ENCODE measurements at places on chromosomes 6 and 20.
A peak's percentile ranks its signal among the peaks of the same experiment; 100 is the strongest.

DNA sequence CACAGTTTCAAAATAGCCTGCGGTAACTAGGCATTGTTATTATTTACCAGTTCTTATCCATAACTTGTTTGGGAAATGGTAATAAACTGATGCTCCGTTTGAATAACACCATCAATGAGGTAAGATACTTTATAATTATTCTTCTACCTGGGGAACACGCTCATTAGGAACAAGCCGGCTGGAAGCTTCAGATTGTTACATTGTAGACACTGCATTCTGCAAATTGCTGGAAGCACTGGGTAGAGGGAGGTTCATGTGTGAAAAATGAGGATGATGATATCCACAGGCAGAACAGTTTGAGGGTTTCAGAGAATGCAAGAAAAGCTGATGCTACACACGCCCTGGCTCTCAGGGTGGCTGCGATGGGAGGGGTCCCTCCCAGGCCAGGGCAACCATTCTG, 560.6 kb upstream of the AGPAT4 start:
- DNase-seq = no peak

GRCh38 chr20:39066471-39067242, 104.5 kb downstream of the DHX35 start:
- DNase-seq = no peak

GRCh38 chr6:119344306-119344705, 5.3 kb downstream of the MAN1A1 start:
- no peak for DNase-seq

- DNase-seq = no peak
Observed at GRCh38 chr6:19994909-19995308, 157.7 kb downstream of the ID4 start.

- no peak for DNase-seq
Observed at GRCh38 chr6:11069760-11070159, 23.9 kb upstream of the SMIM13 start.

DNA sequence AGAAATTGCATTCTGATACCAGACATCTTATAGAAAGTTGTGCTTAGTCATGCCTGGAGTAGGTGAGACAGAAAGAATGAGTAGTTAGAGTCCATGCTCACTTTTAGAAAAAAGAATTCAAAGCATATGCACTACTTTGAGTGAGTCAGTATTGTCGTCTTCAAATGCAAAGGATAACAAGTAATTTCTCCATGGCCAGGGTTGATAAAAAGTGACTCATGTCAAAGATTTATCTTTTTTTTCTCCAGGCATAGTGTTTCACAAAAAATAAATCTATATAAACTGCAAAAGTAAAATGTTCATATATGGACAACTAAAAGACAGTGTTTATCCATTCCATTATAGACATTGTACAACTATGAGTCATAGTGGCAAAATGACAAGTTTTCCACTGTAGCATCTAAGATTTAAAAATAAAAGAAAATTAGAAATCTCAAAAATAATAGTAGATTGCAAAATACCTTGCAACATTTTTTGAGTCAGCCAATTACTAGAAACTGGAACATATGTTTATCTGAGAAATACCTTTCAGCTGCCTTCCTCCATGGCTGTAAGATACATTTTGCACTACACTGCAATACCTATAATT, 329.6 kb downstream of the GRIK2 start:
- DNase-seq = no peak

- no peak for DNase-seq
Observed at GRCh38 chr6:138545621-138545980, 46.3 kb upstream of the NHSL1 start.

DNA sequence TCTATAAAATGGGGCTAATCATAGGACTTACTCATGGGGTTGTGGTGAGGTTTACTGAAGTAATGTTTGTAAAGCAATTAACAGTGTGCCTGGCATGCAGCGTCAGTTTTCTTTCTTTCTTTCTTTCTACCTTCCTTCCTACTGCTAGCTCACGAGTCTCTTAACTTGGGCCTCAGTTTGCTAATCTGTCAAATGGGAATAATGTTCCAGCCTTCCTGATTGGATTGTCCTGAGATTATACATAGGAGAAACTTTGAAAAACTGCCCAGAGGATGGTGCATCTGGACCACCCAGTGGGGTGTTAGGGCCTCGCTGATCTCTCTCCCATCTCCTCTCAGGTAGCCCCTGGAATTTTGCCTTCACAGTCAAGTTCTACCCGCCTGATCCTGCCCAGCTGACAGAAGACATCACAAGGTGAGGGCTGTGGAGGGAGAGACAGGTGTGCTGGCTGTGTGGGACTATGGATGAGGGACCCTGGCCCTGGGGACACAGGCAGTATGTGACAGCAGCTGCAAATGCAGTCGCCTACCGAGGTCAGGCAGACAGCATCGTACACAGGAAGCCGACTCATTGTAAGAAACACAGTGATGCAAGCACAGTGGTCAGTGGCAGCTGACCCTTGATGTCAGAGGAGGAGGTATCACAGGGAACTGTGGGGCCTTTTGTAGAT, 27.5 kb downstream of the EPB41L1 start:
- no peak for DNase-seq

DNA sequence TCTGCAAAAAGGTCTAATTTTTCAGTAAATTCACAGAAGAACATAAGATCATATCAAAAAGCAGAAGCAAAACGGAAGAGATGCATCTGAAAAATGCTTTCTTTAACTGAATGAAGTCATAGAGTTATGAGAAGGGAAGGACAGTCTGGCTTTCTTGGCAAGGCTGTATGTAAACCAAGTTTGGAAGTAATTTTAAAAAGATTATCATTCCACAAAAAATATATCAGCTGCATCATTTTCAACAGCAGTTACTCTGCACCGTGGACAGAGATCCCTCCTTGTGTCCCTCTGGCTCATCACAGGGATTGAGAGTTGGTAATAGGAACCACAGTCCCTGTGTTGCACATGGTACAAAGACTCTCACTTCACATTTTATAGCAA, 258.5 kb downstream of the HIVEP2 start:
- no peak for DNase-seq

DNA sequence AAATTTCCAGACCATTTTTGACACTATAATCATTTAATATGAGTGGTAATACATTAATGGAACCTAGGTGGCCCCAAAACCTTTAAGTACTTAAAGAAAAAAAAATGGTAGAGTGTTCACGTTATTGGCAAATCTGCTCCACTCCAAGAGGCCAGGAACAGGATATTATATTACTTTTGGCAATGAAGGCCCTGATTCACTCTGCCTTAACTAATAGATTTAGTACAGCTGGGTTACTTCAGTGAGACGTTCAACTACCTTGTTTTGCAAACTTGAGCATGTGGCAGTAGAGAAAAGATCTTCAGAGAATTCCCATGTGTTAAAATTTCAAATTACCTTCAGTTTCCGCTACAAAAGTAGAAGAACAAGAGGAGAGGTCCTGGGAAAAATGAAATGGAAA, 12.8 kb downstream of the ADNP start:
- no peak for DNase-seq

- DNase-seq = peak; percentile 79
Observed at GRCh38 chr6:139375226-139376016, 973 bp upstream of the CITED2 start.

DNA sequence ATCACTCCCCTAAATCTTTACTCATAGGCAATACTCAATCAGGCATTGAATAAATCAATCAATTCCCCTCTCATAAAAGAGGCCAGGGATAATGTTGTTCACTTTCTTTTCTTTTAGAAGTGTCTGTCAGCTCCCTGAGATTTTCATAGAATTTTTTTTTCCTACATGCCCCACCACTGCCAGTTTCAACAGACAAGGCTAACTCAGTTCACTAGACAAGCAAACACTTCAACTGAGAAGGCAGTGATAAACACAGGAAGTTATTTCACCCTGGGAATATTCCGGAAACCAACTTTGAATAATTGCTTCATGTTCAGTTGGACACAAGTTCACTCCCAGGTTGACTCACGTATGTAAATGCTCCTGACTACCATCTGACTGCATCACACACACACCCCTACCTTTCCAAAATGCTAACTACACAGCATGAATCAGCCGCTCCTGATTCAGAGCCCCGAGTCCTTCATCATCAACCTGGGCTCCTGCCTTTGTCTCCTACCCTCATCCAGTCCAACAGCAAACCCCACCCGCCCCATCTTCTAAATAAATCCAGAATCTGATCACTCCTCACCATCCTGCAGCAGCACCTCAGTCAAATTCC, 143.9 kb downstream of the BCAS1 start:
- DNase-seq = no peak

DNA sequence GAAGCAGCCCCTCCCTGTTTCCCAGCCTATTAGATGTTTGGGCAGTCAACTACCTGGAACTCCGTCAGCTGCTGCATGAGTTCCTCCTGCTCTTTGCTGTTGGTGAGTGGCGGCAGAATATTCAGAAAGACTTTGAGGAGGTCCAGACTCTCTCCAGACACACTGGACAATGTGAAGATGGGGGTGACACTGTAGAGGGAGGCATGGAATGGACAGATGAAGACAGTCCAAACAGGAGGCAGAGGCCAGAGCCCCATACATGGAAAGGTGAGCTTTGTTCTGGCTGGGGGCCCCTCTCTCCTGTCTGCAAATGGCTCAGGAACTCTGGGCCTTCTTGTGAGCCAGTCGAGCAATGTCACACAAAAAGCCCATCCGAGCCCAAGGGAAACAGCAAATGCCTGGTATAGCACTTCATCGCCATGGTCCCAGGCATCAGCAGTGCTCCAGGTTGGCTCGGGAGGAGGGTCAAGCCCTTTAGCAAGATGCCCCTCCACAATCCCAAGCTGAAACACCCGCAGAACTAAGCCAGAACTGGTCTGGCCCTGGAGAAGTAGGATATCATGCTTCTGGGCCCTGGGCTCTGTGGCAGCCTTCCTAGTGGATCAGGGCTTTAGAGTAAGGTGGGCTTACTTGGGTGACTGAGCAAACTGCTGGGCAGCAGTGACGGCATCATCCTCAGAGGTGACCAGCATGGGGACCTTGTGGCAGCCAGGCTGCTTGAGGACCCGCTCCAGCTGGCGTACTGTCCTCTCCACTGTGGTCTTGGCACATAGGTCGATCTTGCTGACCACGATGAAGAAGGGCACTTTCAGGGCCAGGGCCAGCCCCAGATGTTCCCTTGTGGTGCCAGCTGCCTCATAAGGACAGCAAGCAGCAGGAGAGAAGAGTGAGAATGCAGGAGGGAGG, 4.9 kb downstream of the GTPBP2 start:
- no peak for DNase-seq

DNA sequence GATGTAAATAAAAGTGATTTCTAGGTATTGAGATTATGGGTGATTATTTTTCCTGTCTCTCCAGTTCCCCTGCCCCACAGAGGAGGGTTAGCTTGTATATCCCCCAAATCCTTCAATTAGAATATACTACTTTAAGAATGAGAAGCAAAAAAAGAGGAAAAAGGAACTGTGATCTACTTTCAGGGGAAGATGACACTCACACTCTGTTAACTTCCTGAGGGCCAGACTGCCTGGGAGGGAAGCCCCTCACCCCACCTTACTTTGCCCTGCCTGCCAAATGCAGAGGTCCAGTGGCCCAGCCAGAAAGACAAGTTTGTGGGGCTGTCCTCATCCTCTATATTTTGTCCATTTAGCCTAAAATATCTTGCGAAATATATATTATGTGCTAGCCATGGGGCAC, 9.2 kb upstream of the LY86 start:
- no peak for DNase-seq

DNA sequence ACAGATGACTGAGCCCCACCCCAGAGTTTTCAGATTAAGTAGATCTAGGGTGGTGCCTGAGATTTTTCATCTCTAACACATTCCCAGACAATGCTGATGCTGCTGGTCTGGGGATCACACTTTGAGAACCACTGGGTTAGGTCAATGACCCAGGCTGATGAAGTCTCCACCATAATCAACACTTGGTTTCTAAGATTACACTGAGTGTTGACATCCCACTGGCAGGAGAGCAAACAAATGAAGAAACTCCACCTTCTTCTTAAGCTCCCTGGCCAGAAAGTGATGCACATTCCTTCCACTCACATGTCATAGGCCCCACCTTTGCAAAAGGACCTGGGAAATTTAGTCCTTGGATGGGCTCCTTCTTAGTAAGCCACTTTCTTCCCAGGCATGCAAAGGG, 53.1 kb downstream of the MAFB start:
- no peak for DNase-seq

DNA sequence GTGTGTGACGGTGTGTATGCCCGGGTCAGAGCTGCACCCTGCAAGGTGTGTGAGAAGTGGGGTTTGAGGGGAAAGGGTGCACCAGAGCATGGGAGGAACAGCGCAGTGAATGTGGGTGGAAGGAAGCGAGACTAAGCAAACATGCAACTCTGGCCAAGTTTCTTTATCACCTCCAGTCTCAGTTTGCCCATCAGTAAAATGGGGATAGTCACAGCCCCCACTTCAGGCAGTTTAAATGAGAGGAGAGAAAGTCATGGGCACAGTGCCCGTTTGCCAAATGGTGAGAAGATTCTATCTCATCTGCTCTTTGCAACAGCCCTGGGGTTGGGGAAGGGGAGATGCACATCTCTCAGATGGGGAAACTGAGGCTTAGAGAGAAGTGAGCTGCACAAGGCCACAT, 12.8 kb upstream of the VSTM2L start:
- no peak for DNase-seq

GRCh38 chr6:3001773-3002293, 2.1 kb downstream of the NQO2 start:
- no peak for DNase-seq

- no peak for DNase-seq
Observed at GRCh38 chr6:52310932-52311331, 26.4 kb upstream of the MCM3 start.

GRCh38 chr6:13261464-13261994, 66.8 kb downstream of the TBC1D7 start:
- DNase-seq = no peak

DNA sequence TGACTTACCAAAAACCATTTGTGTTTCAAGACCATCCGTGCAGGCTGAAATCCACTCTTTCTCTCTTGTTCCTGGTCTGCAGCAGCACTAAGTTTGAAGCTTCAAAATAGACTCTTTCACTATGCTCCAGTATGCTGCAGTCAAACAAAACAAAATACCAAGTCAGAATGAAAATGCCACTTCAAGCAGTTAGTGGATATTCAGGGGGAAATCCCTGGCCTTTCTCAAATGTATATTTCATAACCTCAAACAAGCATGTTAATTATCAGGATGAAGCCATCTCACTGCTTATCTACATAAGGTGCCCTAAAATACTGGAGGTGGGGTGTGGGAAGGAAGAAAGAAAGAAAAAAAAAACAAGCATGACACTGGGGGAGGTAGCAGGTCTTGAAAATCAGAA, 103.5 kb downstream of the ATXN1 start:
- DNase-seq = no peak

GRCh38 chr20:17109307-17109706, 117.5 kb upstream of the PCSK2 start:
- DNase-seq = no peak

- no peak for DNase-seq
Observed at GRCh38 chr6:100473182-100473581, 8.5 kb upstream of the SIM1 start.
